ENCODE measurements at places on chromosomes 3 and 15.

GRCh38 chr15:47959617-47960413 lies 161.0 kb upstream of the SLC24A5 start:
- DNase-seq = no peak

GRCh38 chr3:168121184-168122017 lies 25.7 kb upstream of the GOLIM4 start:
- no peak for DNase-seq

GRCh38 chr3:88828466-88828865 lies 279.0 kb upstream of the EPHA3 start:
- no peak for DNase-seq

- no peak for DNase-seq
Observed at GRCh38 chr3:122318620-122319019, 6.4 kb upstream of the CSTA start.

GRCh38 chr3:25448750-25449692 lies 21.0 kb downstream of the RARB start:
- DNase-seq = no peak

DNA sequence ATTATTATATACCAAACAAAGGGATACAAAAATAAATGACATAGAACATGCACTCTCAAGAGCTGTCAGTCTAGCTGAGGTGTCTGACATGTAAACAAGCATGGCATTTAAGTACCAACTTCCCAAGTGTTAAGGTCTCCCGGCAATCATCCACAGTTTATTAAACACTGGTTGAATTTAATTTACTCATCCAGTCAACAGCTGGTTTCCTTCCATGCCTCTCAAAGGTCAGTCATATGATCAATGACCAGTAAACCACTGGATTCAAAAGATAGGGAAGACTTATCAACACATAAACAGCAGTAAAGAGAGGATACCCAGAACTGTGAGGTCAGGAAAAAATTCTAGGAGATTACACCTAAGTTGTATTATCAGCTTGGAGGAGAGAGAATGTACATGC lies 80.4 kb downstream of the ADAM10 start:
- no peak for DNase-seq

- DNase-seq = no peak
Observed at GRCh38 chr15:76978522-76979330, 16.2 kb upstream of the PSTPIP1 start.

DNA sequence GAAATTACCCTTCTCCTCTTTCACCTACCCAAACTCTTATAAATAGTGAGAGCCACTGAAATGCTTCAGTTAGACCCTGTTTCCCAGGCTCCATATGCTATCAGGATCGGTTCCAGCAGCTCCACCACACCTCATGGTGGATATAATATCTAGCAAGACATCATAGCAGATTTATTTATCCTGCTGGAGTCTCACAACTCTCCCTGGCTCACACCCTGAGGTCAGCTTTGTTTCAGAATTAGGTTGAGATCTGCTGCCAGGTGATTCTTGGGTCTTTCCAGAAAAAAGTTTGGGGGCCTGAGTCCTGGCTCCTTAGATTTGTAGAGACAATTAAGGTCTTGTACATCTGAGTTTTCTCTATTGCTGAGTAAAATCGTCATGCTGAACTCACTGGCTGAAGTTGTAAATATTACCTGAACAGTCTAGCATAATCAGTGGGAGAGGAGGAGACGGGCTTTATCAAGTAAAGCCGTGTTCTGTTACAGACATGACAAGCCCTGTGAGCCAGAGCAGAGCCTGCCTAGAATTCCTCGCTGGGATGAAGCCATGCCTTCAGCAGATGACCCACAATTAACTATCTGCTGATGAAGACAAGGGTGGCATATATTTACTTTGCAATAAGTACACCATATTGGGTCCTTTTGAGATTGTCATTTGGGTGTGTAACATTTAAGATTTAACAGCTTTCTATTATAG lies 131.6 kb downstream of the STAC start:
- DNase-seq = no peak
